ENCODE measurements at places on chromosomes 4 and X. TPM values are rescaled to one million over a fixed set of nuclear protein-coding genes. Genes with fewer than 3 reads are reported as not detected.

The AR gene
- 0.57 TPM for total RNA-seq

The KLF8 gene
- total RNA-seq, result 30.7 TPM

The GSX2 gene
- total RNA-seq, result 5.6 TPM

The MAGEE2 gene
- not detected for total RNA-seq

The TBX22 gene
- not detected for total RNA-seq

The TRO gene
- 39.6 TPM for total RNA-seq

The KCTD8 gene
- 0.88 TPM for total RNA-seq

The HTR2C gene
- 0.71 TPM for total RNA-seq

The UGT2A3 gene
- 2.5 TPM for total RNA-seq

The SCD5 gene
- total RNA-seq, result 36.6 TPM

The RHOXF1 gene
- total RNA-seq, result not detected

The PPP2R2C gene
- total RNA-seq, result 10.8 TPM

The ANK2 gene
- total RNA-seq, result 18.6 TPM

GRCh38 chr4:43224559-43224958 lies 332.0 kb downstream of the GRXCR1 start:
- DNase-seq, result no peak

DNA sequence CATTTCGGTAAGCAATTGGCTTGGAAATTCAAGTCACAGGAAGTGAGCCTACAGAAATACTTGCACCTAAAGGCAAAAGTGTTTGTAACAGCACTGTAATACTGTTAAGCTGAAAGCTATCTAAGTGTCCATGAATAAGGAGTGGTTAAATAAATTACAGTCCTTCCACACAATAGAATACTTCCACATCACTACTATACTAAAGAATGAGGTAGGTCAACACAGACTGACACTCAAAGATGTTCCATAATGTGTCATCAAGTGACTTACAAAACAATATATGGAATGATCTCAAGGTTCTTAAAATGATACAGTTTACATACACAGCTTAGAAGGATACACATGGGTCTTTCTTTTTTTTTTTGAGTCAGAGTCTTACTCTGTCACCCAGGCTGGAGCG lies 27.0 kb downstream of the SLC10A6 start:
- DNase-seq, result no peak

DNA sequence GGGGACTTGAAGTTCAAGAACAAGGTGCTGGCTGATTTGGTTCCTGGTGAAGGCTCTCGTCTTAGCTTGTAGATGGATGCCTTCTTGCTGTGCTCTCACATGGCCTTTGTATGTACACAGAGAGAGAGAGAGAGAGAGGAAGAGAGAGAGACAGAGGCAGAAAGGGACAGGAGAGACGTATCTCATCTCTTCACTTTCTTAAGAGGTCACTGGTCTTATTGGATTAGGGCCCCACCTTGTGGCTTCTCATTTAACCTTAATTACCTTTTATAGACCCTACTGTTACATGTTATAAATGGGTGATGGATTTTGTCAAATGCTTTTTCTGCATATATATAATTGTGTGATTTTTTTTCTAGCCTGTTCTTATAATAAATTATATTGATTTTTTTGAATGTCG lies 1444.2 kb downstream of the ADGRL3 start:
- DNase-seq, result no peak

DNA sequence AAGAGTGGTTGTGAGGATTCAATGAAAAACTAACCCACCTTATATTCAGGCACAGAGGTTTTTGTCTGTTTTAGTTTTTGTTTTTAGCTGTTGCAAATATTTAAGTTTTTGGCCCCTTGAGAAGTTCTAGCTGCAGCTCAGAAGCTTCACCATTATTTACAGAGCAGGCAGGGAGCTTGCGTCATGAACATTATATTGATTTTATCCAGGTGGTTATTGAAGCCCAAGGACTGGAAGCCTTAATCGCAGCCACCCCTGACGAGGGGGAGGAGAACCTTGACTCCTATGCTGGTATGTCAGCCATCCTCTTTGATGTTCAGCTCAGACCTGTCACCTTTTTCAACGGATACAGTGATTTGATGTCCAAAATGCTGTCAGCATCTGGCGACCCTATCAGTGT lies 38.1 kb downstream of the MTTP start:
- no peak for DNase-seq

DNA sequence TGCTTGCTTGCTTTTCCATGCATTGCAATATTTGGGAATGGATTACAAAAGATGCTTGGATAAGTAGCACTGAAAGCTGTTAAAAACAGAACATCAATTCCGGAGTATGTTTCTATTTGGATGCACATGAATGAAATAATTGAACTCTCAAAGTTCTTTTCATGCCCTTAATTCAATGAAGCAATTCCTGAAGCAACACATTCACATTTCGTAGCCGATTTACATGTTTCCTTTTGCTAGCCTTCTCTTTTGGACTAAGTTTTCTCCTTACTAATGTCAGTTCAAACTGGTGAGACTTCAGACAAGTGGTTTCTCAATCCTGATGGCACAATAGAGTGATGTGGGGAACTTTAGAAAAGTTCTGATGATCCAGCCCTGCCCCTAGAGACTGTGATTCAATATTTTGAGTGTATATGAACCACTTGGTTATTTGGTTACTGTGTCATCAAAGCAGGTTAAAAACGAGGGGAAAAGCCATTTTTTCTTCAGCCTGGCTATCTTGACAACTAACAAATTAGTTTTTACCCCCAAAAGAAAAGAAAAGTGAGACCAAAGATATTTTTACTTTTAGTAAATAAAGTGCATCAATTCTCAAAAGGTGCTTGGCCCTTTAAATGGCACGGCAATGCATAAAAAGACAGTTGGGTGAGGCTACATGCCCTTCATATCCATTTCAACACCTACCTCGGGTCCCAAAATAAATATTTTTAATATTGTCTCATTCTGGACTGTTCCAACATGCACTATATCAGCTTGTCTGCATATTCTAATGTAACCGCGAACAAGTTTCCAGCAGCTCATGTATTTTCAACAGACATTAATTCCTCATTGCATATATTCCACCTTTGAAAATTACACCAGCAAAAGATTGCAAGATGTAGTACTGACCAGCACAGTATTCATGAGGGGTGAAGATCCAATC lies 90.1 kb upstream of the RPL34 start:
- DNase-seq, result no peak

- DNase-seq, result no peak
Measured at GRCh38 chr4:162422312-162422711, 258.5 kb upstream of the FSTL5 start.

- DNase-seq, result peak; percentile 77
Measured at GRCh38 chrX:37349221-37350033, at the start of gene PRRG1. Gene PRRG1, plus strand, starts transcription at chrX:37349364. Its CDS starts 56,886 bp downstream, at chrX:37406250.

GRCh38 chrX:95945528-95945927 lies 739.1 kb upstream of the DIAPH2 start:
- no peak for DNase-seq

DNA sequence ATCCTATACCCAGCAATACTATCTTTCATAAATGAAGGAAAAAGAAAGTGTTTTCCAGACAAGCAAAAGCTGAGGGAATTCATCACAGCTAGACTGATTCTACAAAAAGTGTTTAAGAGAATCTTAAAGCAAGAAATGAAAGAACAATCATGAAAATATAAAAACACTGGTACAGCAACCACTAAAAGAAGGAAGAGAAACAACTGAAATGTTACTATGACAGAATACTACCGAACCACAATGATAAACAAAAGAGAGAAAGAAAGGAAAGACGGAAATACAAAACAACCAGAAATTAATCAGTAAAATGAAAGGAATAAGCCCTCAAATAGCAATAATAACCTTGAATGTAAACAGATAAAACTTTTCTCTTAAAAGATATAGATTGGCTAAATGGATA lies 110.8 kb upstream of the AFF2 start:
- no peak for DNase-seq

- DNase-seq, result no peak
Measured at GRCh38 chr4:139861471-139861870, 195.9 kb downstream of the MGST2 start.

DNA sequence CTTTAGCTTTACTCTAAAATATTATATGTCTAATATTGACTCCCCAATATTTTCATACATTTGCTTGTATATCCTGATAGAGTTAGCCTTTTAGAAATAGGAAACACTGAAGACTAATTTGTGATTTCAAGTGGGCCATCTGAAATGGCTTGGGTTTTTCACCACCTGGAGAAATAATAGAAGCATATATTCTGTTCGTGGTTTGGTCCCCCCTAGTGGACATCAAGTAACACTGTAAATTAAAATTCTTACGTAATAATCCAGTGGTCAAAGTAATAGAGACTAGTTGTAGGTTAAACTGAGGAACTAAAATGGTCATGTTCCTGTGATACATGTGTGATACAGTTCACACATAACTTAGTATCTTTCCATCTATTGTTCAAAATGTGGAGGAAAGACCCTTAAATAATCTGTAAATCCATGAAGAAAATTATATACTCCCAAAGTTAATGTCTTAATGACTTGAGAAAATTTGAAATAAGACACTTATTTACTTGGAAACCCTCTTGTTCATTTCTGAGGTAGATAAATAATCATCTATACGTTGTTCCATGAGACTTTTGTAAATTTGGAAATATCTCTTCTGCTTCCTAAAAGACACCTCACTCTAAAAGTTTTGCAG lies 79.8 kb upstream of the SMARCAD1 start:
- DNase-seq, result no peak

- no peak for DNase-seq
Measured at GRCh38 chr4:16508968-16509367, 282.7 kb upstream of the TAPT1 start.

- no peak for DNase-seq
Measured at GRCh38 chr4:59772641-59773139, 1427.4 kb upstream of the ADGRL3 start.

DNA sequence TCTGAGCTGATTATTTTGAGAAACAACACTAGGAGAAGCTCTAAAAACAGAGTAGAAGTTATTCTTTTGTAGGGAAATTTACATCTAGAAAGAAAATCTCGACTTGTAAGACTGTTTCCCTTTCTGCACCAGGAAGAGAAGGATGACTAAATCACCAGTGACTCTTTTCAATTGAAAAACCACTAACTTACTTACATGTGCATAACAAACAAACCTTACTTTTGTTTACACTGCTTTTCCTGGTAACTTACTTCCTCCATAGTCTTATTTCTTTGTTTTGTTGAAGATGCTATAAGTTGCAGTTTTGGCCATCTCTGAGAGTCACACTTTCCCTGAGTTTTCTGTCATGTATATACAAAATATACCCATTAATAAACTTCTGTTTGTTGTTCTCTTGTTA lies 293.6 kb upstream of the FAT4 start:
- no peak for DNase-seq

DNA sequence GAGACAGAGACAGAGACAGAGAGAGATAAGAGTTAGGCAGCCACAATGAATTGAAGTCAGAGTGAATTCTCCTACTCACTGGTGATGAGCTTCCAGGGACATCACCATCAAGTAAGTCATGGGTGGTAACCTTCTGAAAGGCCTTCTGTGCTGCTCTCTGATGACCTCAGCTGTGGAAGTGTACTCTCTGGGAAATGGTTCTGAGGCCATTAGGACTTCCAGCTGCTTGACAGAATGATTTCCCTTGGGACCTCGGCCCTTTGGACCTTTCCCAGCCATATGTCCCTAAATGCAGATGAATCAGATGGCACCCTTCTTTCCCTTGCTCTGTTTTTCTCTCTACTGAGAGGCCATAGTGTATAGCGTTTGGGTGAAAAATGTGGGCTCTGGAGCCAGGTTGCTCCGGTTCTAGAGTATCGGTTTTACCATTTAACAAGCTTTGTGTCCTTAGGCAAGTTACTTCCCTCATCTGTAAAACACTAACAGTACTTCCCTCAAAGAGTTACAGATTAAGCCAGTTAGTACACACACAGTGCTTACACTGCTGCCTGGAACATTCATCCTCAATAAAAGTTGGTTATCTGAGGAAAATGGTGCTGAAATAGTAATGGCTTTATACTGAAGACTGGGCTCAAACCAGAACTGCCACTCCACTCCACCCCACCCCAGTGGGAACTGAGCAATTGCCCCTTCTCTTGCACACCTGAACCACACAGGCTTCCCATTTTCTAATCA lies 7.6 kb downstream of the SEPTIN11 start:
- no peak for DNase-seq

GRCh38 chr4:1218634-1219565 lies 30.0 kb downstream of the CTBP1 start:
- no peak for DNase-seq

DNA sequence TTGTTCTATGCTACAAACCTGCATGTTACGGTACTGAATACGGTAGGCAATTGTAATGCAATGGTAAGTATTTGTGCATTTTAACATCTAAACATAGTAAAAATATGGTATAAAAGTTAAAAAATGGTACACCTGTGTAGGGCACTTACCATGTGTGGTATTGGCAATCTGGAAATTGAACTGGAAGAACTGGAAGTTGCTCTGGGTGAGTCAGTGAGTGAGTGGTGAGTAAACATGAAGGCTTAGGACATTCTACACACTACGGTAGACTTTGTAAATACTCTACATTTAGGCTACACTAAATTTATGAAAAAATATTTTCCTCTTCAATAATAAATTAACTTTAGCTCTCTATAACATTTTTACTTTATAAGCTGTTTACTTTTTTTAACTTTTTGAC lies 78.9 kb downstream of the RRAGB start:
- DNase-seq, result no peak

- DNase-seq, result no peak
Measured at GRCh38 chrX:48677516-48677915, 6.1 kb upstream of the WAS start.

- DNase-seq, result no peak
Measured at GRCh38 chrX:67555578-67556203, 11.9 kb downstream of the AR start.

- DNase-seq, result no peak
Measured at GRCh38 chr4:15162465-15163283, 160.4 kb downstream of the CPEB2 start.

GRCh38 chr4:102935716-102936115 lies 66.9 kb downstream of the CISD2 start:
- DNase-seq, result no peak

DNA sequence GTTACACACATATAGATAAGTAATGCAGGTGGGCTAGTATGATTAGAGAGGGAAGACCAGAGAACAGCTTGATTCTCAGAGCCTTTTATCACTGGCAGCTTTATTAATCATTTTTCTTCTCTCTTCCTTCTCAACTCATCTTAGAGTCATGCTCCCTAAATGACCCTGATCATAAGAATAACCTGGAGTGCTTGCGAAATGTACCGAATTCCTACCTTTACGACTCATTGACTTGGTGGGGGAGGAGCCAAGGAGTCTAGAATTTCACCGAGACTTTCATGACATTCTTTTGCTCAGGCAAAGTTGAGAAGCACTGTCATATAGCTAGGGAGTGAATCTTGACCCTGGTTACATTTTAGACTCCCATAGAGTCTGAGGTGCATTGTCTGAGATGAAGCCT lies 298.9 kb upstream of the PUDP start:
- no peak for DNase-seq

- DNase-seq, result no peak
Measured at GRCh38 chr4:53804719-53805118, 213.4 kb upstream of the LNX1 start.

GRCh38 chr4:139943277-139943676 lies 210.7 kb downstream of the MAML3 start:
- DNase-seq, result no peak

- DNase-seq, result no peak
Measured at GRCh38 chr4:54986095-54986846, 139.1 kb downstream of the KDR start.

- DNase-seq, result no peak
Measured at GRCh38 chrX:72714478-72714916, 391 bp upstream of the PHKA1 start.
